ENCODE measurements at places on chromosomes 2 and 18. TPM values are rescaled to one million over a fixed set of nuclear protein-coding genes. Genes with fewer than 3 reads are reported as not detected.

Gene CHRNG
- not detected for total RNA-seq

Gene TRIM43
- not detected for total RNA-seq

Gene ITSN2
- 57.7 TPM for total RNA-seq

Gene TMEM178A
- total RNA-seq, result not detected

Gene KHK
- 1.5 TPM for total RNA-seq

Gene LIMS4
- 0.51 TPM for total RNA-seq

Gene ALPP
- total RNA-seq, result 7.3 TPM

Gene ATP9B
- total RNA-seq, result 44.4 TPM

Gene GPR39
- 9.0 TPM for total RNA-seq

Gene KCNK3
- 32.8 TPM for total RNA-seq

Gene TMEM17
- total RNA-seq, result 4.1 TPM

Gene ELP2
- 48.8 TPM for total RNA-seq

DNA sequence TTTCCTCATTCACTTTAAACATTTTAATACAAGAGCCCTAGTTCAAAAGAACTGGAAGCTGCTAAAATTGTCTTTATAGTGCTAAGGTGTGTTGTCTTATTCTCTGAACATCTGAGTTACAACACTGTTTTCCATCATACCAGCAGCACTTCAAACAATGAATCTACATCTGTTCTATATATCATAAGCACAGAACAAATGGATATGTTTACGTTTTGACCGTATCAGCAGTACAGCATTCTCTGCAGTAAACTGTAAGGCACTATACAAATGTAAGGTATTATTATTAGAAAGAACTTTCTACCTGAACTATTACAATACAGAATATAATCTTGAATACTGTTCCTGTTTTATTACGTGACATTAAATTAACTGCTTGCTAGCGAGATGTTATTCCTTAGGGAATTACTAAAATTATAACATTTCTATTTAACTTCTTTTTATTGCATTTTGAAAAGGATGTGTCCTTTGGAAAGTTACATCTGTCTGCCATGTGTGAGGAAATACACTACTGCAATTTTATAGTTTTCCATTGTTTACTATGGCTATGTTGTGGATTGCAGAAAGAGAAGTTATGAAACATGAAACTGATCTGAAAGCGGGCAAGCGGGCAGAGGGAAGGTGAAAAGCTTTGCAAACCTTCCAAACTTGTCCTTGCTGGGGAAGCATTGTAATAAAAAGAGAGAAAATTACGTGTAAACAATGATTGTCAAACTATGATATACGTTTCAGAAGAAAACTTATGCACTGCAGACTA, 13.7 kb downstream of the NCKAP1 start:
- DNase-seq, result no peak

DNA sequence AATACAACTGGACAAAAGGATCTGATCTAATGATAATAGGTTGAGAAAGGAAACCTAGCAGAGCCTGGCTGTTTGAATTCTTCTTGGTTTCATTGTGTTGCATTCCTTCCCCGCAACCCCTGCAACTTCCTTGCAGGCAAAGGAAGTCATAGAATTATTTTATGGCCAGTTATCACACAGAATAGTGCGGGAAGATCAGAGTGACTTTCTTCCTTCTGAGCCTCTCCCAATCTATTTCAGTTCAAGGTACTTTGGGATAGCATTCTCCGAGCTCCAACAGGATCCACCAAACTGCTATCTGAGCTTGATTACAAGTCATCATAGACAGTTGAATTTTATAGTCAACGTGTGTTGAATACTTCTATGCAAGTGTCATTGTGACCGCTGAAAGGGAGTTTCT, 441.1 kb downstream of the DCC start:
- DNase-seq, result no peak

- no peak for DNase-seq
Observed at GRCh38 chr18:54327818-54328217, 29.8 kb downstream of the STARD6 start.

DNA sequence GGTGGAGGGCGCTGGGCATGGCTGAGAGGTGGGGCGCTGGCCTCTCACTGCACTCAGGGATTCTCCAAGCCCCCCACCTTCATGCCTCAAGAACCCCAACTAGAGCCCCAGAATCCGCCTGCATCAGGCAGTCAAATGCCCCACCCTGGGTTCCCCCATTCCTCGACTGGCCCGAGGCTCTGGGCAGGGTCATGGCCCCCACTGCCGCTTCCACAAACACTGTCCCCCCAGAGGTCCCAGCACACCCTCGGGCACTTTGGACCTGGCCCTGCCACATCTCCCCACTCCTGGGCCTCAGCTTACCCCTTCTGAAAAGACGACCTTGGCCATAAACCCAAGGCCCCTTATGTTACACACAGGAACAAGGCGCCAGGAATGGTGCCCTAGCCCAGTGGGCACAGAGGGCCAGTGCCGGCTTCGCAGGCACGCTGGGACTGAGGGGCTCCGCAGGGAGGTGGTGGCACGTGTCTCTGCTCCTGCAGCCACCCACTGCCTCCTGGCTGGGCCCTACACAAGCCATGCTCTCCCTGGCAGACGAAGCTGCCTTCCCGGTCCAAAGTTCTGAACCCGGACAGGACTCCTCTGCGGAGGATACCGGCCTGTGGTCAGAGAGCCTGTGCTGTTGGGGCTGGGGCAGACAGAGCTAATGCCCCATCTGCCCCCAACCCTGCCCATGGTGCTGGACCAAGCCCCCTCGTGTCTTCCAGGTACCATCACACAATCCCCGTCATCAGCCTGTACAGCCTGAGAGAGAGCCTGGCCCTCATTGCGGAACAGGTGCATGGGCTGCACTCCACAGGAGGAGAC, 6.8 kb downstream of the AGXT start:
- DNase-seq, result no peak

DNA sequence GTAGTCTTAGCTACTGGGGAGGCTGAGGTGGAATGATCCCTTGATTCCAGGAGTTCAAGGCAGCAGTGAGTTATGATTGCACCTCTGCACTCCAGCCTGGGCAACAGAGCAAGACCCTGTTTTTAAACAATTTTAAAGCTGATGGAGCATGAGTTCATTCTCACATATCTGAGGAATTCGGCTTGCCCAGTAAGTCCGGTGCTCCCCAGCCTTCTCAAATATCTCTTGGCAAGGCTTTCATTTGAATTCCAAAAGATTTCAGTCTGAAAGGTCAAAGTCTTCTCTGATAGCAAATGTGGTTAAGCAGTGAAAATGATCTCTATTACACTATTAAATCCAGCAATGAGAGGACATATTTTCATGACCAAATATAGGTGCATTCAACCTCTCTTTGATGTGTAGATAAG, 27.9 kb downstream of the PIEZO2 start:
- DNase-seq, result no peak

DNA sequence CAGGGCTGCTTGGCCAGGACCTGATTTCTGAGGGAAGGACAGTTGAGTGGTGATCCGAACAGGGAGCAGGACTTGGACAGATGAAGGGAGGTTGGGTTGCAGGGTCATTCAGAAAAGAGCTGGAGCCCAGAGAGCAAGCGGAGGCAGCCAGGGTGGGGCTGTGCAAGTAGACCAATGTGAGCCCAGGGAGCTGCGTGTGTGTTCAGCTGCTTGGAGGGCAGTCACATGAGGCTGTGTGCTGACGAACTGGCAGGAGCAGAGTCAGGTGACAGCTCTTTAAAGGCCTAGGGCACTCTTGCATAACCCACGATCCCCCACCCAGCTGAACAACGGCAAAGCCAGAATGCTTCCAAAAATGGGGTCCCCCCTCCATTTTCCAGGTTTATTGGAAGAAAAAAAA, 4.6 kb upstream of the MLPH start:
- no peak for DNase-seq

GRCh38 chr2:158339513-158339912, 117.0 kb downstream of the CCDC148 start:
- DNase-seq, result no peak

DNA sequence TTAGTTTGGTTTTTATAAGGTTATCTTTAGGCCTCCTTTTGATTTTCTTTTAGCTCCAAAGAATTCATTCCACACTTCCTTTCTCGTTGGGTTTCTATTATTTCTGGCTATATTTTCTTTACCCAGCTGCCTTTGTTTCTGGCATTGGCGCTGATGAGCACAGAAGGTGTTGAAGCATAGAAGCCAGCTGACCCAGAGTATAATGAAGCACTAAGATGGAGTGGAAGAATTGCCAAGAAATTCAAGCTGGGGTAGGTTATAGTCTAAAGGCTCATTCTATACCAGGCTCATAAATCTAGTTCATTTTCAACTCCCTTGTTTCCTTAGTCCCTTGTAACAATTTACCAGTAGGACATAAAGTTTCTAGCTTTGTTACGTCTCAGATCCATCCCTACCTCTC, 169.5 kb downstream of the HRH4 start:
- DNase-seq, result no peak

GRCh38 chr18:59249199-59249774, 24.0 kb downstream of the RAX start:
- DNase-seq, result peak; percentile 72

GRCh38 chr2:186044761-186045160, 306.2 kb downstream of the FSIP2 start:
- DNase-seq, result no peak

- DNase-seq, result no peak
Observed at GRCh38 chr2:171855401-171855800, 38.6 kb downstream of the SLC25A12 start.

DNA sequence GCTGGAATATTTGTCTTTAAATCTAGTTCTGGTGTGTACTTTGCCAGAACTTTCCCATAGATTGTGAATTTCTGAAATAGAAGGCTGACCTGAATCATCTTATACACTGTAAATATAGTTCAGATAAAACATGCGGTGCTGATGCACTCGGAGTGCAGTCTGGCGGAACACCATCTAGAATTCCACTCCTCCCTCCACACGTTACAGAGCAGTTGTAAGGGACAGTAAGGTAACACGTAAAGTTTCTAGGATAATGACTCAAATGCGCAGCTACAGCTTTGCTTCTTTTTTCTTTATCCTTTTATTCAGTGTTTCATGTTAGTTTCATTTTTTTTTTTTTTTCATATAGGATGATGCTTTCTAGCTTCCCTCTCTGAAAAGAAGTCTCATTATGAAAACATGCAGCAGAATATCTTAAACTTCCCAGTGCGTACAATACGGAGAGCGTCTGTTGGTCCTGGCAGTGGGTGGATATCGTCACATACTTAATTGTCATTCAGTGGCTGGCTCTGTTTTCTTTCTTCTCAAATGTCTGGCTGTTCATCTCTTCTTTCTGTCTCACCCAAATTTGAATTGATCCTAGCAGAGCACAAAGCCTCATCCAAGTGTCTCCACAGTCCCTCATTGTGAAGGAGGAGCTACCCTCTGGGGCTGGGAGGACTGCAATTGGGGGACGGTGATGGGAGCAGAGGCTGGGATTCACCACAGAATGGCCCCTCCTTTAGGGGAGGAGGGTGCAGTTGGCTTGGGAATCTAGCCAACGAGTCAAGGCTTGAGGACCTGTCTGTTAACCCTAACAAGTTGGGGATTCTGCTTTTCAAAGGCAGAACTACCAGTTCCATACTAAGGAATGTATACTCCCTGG, 138.8 kb downstream of the MYT1L start:
- no peak for DNase-seq

- no peak for DNase-seq
Observed at GRCh38 chr18:67876871-67877270, 360.4 kb upstream of the DSEL start.
